ENCODE measurements at places on chromosomes 5 and 9.
A peak's percentile ranks its signal among the peaks of the same experiment; 100 is the strongest.

GRCh38 chr9:99595796-99596195 lies 225.9 kb upstream of the NR4A3 start:
- DNase-seq: no peak

GRCh38 chr9:114696814-114697544 lies 15.0 kb upstream of the TEX48 start:
- DNase-seq: no peak

DNA sequence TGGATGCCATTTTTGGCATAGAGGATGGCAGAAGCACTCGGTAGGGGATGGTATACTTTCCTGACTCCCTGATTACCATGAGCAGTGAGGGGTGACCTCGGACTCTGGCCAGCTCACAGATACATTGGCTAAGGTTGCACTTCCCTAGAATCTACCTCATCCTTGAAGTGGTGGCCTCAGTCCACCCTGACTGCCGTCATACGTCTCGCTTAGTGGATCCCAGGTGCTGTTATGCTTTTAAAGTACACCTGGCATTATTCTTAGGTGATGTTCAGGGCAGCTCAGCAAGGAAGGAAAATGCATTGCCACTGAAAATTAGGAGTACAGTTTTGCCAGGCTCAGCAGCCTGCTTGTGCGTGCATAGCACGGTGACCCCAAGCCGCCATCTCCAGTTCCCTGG lies 87.3 kb downstream of the SYK start:
- DNase-seq: no peak

- DNase-seq: peak; percentile 68
Measured at GRCh38 chr9:34929506-34930102, 28.5 kb upstream of the PHF24 start.

DNA sequence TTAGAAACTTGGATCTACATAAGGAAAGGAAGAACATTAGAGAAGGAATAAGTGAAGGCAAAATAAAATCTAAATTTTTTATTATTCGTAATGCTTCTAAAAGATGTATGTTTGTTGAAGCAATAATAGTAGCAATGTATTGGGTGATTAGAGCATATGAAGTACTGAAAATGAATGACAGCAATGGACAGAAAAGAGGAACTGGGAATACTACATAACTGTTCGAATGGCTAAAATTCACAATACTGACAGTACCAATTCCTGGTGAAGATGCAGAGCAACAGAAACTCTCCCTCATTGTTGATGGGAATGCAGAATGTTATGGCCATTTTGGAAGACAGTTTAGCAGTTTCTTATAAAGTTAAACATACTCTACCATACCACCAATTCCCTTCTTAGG lies 177.3 kb upstream of the SPEF2 start:
- DNase-seq: no peak

DNA sequence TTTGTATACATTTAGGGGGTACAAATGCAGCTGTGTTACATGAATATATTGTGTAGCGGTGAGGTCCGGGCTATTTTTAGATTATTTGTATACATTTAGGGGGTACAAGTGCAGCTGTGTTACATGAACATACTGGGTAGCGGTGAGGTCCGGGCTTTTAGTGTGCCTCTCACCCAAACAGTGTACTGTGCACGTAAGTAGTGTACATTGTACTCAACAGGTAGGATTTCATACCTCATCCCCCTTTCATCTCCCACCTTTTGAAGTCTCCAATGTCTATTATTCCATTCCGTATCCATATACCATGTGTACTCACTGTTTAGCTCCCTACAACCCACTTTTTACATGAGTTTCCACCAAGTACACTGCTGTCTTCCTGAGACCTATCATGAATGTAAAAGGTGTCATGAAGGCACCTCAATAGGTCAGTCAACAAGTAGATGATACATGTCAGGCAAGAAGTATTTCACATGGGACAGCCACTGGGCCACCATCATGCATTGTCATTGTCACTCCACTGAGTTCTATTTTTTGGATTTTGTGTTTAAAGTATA lies 27.7 kb downstream of the SKP1 start:
- DNase-seq: no peak

DNA sequence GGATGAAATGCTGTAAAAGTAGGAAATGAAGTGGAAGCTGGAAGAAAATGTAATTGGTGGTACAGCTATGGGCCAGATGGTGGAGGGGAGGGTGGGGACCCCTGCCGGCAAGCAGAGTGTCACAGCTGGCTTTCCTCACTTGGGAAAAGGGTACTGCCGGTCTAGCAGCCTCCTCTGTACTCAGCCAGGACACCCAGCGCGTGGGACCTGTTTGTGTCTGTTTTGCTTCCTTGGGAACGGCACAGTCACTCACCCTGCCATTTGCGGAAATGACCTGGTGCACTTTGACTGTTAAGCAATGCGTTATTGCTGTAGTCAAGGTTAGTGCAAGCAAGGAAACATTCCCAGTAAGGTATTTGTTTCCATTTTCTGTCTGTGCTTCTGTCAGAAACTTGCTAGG lies 10.1 kb downstream of the TMEM252 start:
- DNase-seq: peak; percentile 67

- peak; percentile 86 for DNase-seq
Measured at GRCh38 chr5:14445576-14446290, 135.9 kb upstream of the OTULINL start.

DNA sequence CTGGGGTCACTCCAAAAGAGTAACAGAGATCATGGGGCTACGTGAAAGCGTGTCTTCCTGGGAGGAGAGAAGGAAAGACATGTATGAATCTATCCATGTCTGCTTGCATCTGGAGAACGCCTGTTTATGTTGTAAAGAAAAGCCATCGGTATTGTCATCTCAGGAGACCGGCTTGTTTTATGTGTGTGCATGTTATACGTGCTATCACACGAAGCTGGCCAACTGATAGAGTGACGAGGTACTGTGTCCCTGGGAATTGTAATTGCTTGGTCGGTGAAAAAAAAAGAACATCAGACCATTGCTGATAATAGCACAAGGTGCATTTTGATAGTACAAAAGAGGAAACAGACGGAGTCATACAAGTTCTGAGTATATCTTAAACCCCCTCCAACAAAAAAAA lies 370 bp upstream of the CDH6 start:
- DNase-seq: no peak

- no peak for DNase-seq
Measured at GRCh38 chr9:110700953-110701352, 32.4 kb downstream of the MUSK start.

- DNase-seq: no peak
Measured at GRCh38 chr9:72674961-72675360, 153.6 kb downstream of the TMC1 start.

DNA sequence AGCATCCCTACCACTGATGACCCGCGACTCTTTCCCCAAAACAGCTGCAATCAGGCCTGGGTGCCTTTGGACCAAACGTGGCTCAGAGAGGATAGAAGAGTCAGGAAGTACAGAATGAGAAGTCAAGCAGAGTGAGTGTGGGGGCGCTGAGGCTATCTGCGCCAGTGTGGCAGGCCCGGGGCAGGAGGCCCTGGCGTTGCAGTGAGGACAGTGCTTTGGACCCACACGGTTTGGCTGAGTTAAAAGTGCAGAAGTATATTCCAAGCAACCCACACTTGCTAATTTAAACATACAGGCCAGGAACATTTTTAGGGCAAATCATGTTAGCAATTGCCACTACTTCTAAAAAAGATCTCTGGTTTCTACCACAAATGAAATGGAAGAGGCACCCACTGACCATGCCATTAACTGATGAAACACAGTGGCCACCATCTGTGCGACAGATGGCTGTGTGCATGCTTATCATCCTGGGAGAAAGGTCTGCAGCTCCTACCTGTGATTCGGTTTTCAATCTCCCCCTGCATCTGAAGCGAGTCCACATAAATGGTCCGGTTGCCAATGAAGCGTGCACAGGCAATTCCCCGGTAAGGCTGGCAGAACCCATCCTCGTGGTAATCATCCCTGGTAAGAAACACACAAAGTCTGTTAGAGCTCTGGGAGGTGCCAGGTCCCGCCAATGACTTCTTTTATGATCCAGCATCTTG lies 213.0 kb downstream of the ROR2 start:
- DNase-seq: no peak

- DNase-seq: no peak
Measured at GRCh38 chr5:999032-999501, 9.5 kb upstream of the NKD2 start.

DNA sequence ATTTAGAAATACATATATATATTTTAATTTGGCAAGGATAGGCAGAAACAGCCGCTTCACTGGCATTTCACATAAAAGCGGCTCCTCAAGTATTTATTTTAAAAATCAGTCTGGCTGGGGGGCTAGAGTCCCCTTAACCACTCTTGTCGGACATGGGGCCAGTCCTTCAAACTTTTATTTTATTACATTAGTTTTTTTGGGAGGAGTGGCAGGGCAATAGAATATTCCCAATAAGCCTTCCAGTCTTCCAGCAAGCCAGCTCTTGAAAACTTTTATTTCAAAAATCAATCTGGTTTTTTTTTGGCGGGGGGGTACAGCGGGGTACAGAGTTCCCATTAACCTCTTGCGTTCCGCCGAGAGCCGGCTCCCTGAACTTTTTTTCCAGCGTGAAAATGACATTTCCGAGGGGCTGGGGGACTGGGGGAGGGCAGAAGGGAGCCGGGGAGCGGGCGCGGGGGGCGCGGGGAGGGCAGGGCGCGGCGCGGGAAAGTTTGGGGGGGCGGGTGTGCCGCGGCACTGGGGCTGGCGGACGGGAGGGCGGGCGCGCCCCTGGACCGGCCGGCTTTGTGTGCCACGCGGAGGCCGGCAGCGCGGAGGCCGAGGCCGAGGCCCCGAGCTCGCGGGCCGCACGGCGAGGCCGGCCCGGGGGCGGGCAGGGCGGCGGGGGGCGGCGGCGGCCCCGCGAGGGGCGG lies 504 bp upstream of the ZNF618 start:
- no peak for DNase-seq

DNA sequence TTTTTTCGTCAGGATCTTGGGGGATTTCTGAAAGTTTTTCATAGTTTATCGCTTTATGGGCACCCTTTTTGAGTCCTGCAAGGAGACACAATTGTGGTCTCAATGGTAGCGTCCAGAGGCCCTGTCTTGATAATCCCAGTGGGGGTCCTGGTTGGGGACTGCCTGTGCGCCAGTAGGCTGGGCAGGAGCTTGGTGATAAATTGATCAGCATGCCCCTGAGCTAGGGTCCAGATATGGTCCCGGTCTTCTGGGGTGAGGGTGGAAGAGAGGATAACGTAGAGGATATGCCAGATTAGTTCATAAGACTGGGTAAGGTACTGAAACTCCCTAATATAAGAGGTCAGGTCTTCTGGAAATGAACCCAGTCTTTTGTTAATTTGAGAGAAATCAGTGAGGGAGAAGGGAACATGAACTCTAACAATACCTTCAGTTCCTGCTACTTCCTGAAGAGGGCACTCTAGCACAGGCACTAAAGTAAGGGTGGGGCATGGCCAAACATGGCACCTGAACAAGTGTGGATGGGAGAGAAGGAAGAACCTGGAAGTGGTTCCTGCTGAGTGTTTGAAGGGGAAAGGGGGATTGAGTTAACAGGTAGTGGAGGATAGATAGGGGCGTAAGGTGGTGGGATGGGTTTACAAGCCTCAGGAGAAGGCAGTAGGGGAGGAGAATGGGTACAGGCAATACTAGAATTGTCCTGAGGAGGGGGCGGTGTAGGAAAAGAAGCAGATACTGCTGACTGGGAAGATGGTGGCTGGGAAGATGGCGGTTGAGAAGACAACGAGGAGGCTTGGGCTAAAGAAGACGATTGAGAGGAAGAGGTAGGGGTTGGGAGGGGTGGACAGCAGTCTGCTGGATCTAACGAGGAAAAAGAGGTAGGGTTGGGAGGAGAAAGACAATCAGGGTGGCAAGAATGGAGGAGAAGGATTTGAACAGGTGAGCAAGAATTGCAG lies 33.8 kb upstream of the ANXA2R start:
- DNase-seq: peak; percentile 53

DNA sequence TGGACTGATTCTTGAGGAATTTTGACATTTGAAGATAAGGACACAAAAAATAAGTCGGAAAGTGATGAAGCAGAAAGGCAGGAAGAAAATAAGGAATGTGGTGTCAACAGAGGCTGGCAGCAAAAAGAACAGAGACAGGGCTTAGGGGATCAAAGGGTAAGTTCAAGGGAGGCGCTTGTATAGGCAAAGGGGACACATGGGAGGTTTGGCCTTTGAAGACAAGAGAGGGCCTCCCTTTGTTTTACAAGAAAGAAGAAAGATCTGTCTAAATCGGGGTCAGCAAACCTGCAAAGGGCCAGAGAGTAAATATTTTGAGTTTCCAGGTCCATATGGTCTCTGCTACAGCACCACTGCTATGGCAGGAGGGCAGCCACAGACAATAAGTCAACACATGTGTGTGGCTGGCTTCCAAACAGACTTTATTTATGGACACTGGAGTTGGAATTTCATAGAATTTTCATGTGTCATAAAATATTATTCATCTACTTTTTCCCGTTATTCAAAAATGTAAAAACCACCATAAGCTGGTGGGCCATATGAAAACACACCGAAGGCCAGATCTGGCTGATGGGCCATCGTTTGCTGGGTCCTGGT lies 112.0 kb upstream of the FBXL7 start:
- no peak for DNase-seq

DNA sequence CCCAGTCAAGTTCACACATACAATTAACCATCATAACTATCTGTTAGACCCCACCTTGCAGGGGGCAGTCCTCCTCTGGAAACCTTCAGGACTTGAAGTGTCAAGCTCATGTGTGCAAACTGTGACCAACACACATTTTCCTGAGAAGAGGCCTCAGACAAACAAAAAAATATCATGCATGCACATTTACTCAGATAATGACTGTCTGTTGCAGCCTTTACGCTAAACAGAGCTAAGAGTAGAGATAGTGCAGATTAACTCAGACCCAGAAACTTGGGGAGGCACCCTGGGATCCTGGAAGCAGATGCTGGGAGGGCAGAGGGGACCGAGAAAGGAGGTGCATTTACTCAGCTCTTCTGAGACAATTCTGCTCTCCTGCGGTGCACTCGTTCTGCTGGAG lies 3.6 kb upstream of the S1PR3 start:
- DNase-seq: no peak

DNA sequence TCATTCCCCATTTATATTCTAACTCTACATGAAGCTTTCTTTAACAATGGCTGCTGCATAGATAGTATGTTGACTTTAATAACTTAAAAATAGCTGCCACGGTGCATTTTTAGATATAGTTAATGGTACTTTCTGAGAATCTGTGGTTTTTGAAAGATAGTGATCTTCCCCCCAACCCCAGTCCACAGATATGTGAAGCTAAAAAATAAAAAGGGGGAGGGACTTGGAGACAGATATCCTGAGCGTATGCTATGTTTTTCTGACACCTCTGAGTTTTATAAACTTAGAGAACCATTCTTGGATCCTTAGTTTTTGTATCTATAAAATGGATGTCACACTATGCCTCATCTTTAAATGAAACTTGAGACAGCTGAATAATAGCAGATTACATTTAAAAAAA lies 120.5 kb downstream of the SNX18 start:
- DNase-seq: no peak

- DNase-seq: no peak
Measured at GRCh38 chr5:171986772-171987171, 19.7 kb downstream of the FBXW11 start.

GRCh38 chr9:97528529-97529230 lies 27.2 kb downstream of the TMOD1 start:
- peak; percentile 76 for DNase-seq

GRCh38 chr5:73732045-73732444 lies 106.0 kb downstream of the ARHGEF28 start:
- DNase-seq: no peak

GRCh38 chr9:19423163-19423562 lies 14.4 kb downstream of the ACER2 start:
- no peak for DNase-seq

All from H9 (cell line).